Mononuclear cell (primary cell): ENCODE measurements at places on chromosomes 11 and 22. TPM values are rescaled to one million over a fixed set of nuclear protein-coding genes. Genes with fewer than 3 reads are reported as not detected.

The IMMP1L gene
- total RNA-seq = 11.6 TPM

The TYR gene
- total RNA-seq = not detected

The APOBEC3C gene
- 9.2 TPM for total RNA-seq

The MRE11 gene
- total RNA-seq = 13.4 TPM

The CFAP68 gene
- total RNA-seq = 13.2 TPM

The CNGA4 gene
- total RNA-seq = 0.21 TPM

The LSP1 gene
- 357 TPM for total RNA-seq

The OR5B17 gene
- not detected for total RNA-seq

The MPZL2 gene
- total RNA-seq = 1.5 TPM

The MMP11 gene
- 0.94 TPM for total RNA-seq

The OR51I1 gene
- not detected for total RNA-seq

The RFPL2 gene
- 0.10 TPM for total RNA-seq

The SEC14L6 gene
- not detected for total RNA-seq

The TECTA gene
- 0.10 TPM for total RNA-seq

The GRIA4 gene
- not detected for total RNA-seq

The SCUBE1 gene
- 0.94 TPM for total RNA-seq

The GP1BB gene
- 36.1 TPM for total RNA-seq

The ATXN10 gene
- 67.5 TPM for total RNA-seq

The APOL4 gene
- total RNA-seq = not detected

The SAA2 gene
- 0.63 TPM for total RNA-seq

The KCNK4 gene
- not detected for total RNA-seq

The MIOX gene
- total RNA-seq = not detected

The ROBO4 gene
- 0.31 TPM for total RNA-seq

The E2F8 gene
- total RNA-seq = 0.10 TPM

The ELFN2 gene
- total RNA-seq = under 0.01 TPM

The OR56A1 gene
- total RNA-seq = under 0.01 TPM

The PRDX5 gene
- total RNA-seq = 42.5 TPM

The RPL3 gene
- total RNA-seq = 4,267 TPM

The SMIM35 gene
- 0.21 TPM for total RNA-seq

The XKR3 gene
- total RNA-seq = not detected

The HORMAD2 gene
- total RNA-seq = not detected

The KRTAP5-10 gene
- total RNA-seq = not detected

The MEI1 gene
- total RNA-seq = 63.5 TPM

The SLC22A6 gene
- total RNA-seq = not detected

The VSTM5 gene
- not detected for total RNA-seq

The TRIM48 gene
- not detected for total RNA-seq

The C11orf16 gene
- total RNA-seq = not detected

The KIRREL3 gene
- total RNA-seq = 0.10 TPM

The RIC3 gene
- total RNA-seq = 27.5 TPM

The YPEL4 gene
- total RNA-seq = 1.3 TPM

The MYOD1 gene
- total RNA-seq = not detected

The SHISAL1 gene
- not detected for total RNA-seq

The FGF3 gene
- total RNA-seq = not detected
